ENCODE measurements at places on chromosomes 12 and 14.
A peak's percentile ranks its signal among the peaks of the same experiment; 100 is the strongest.

GRCh38 chr14:52974406-52974805 is 23.6 kb upstream of the FERMT2 start:
- no peak for DNase-seq

GRCh38 chr12:52581481-52581880 is 7.8 kb upstream of the KRT74 start:
- DNase-seq = no peak

DNA sequence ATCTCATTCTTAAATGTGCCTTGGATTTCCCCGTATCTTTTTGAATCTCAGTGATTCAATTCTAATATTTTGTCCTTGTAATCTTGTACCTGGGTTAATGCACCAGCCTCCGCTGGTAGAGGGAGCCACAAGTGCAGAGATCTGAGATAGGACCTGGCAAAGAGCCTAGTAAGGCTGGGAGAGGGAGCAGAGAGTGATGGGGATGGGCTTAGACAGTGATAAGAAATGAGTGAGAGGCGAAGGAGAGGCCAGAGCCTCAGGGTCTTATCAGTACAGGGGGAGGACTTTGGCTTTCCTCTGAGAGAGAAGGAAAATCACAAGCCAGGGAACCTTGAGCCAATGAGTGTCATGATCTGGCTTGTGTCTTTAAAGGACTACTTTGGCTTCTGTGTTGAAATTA is 30.5 kb upstream of the LMNTD1 start:
- DNase-seq = no peak

GRCh38 chr12:108565976-108566375 is 3.6 kb downstream of the ISCU start:
- DNase-seq = peak; percentile 92

GRCh38 chr12:52794479-52795331 is 1.2 kb downstream of the KRT3 start:
- DNase-seq = no peak

- DNase-seq = peak; percentile 83
Measured at GRCh38 chr12:570435-570920, 92.8 kb downstream of the NINJ2 start.

DNA sequence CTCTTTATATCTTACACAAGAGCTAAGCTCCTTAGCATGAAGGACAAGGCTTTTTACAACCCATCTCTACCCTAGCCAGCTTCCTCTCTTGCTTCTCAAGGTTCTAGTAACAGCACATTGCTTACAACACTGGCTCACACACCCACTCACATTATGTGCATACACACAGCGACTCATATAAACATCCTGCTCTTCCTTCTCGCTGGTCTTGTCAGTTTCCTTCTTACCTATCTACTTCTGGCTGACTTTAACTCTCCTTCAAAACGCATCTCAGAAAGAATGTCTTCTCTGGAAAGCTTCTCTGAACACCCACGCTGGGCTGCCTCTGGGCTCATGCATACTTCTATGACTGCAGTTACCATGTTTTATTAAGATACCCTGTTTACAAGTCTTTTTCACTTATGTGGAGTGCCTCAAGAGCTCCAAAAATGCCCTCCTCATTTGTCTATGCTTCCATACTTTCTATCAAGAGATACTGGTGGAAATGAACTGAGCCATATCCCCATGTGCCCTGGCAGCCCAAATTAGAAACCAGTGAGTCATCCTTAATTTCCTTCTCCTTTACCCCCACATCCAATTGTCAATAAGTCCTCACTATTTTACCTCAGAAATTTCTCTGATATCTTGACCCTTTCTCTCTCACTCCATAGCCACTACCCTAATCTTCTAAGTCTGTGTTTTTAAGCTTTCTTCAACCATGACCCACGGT is 126.9 kb upstream of the KRAS start:
- no peak for DNase-seq

- no peak for DNase-seq
Measured at GRCh38 chr12:69136931-69137613, 102.3 kb upstream of the CPSF6 start.

DNA sequence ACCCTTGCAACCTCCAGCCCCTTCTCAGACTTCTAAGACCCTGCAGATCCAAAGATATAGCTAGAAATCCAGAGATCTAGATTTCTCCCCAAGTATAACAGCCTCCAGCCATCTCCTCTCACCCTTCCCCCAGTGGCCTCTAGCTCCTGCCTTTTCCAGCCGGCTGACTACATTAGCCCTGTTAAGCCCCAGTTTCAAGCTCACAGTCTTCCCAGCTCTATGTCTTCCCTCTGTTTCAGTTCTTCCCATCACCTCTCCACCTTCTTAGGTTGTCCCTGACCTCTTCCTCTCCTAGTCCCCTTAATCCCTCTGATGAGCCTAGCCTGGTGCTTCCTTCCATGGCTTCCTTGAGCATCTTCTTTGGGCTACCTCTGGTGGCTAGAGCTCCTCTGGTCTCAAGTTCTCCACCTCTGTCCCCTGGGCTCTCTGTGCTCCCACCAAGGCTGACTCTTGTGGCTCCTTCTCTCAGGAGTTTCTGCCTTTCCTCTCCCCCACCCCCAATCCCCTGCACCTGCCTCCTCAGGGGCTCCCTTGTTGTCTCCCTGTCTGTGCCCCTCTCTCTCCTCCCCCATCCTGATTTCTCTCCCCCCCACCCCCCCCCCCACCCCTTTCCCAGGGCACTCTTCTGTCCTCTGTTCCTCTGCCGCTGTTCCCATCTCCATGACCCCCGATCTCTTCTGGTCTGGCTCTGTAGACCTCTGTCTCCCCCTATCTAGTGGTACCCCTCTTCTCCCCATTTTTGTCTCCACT is 816 bp upstream of the GDF11 start:
- DNase-seq = no peak

DNA sequence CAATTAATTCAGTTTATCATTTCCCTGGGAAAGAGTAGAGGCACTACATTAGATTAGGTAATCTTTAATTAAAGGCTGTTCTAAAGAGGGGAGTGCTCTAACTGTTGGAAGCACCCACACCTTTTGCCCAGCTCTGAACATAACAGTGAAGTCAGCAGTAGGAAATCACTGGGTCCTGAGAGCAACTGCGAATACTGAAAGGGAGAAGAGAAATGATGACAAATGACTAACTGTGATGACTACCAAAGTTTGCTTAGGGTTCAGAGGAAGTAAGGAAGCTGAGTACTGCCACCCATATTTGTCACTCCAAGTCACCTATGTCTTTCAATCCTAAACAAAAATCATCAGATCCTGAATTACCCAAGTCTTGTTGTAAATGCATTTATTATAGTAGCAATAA is 140.6 kb downstream of the EPS8 start:
- DNase-seq = no peak

DNA sequence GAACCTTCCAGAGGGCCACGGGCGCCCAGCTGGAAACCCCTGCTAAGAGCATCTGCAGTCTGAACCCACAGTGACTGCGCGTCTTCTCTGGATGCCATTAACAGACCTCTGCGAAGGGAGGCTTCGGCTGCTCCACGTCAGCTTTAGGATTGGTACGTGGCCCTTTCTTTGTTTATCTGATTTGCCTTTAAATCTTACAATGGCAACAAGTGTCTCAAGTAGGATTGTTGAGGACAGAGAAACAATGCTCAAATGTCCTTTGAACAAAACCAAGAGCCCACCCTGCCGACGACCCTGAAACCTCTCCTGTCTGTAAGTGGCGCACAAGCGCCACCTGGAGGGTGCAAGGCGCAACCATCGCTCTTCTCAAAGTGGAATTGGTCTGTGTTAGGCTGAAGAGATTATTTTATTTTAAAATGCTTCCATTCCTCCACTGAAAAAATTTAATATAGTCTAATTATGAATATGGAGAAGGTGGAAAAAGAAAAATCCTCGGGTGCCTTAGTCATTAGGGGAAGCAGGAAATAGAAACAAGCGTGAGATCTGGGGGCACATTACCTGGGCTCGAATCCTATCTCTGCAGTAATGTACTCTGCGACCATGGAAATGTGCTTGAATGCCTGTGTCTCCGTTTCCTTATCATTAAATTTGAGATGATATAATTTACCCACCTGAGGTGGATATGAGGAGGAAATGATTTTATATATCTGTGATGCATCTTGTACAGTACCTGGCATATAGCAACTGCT is 82.6 kb upstream of the PTPRB start:
- no peak for DNase-seq

GRCh38 chr14:32710231-32710671 is 228.4 kb upstream of the NPAS3 start:
- DNase-seq = no peak

GRCh38 chr12:49091836-49092085 is 2.8 kb downstream of the DHH start:
- DNase-seq = no peak

GRCh38 chr12:32846053-32846452 is 50.5 kb downstream of the PKP2 start:
- DNase-seq = no peak

DNA sequence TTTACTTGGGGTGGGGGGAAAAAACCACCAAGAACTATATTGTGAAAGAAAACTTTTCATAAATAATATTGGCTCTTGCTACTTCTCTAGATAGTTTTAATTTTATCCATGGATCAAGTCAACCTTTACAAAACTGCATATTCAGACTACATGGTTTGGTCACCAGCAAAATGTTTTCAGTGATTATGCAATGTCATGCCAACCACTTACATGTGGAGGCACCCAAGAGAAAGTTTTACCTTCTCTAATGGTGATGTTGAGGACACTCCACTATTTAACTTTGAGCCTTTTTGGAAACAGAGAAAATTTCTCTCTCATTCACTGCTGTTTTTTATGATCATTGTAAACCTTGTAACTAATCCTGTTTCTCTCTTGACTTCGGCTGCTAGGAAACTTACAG is 21.6 kb downstream of the PLCZ1 start:
- DNase-seq = no peak

GRCh38 chr14:72902801-72903530 is 9.1 kb upstream of the DPF3 start:
- no peak for DNase-seq

- no peak for DNase-seq
Measured at GRCh38 chr12:89709995-89710872, 1.6 kb upstream of the ATP2B1 start.

DNA sequence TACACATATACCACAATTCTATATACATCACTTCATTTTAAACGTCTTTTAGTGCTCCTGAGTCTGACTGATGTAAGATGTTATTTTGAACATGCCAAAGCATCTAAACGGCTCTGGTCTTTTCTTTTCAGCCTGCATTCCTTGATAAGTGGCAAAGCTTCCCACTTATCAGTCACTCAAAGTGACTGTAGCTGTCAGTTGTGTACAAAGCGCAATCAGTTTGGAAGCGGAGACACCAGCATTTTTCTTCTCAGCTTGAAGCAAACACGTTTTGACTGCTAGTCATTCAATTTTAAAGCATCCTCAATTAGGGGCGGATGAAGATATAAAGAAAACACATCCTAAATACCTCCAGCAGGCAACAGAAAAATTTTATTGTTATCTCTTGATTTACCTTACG is 226.8 kb downstream of the SOX5 start:
- no peak for DNase-seq

DNA sequence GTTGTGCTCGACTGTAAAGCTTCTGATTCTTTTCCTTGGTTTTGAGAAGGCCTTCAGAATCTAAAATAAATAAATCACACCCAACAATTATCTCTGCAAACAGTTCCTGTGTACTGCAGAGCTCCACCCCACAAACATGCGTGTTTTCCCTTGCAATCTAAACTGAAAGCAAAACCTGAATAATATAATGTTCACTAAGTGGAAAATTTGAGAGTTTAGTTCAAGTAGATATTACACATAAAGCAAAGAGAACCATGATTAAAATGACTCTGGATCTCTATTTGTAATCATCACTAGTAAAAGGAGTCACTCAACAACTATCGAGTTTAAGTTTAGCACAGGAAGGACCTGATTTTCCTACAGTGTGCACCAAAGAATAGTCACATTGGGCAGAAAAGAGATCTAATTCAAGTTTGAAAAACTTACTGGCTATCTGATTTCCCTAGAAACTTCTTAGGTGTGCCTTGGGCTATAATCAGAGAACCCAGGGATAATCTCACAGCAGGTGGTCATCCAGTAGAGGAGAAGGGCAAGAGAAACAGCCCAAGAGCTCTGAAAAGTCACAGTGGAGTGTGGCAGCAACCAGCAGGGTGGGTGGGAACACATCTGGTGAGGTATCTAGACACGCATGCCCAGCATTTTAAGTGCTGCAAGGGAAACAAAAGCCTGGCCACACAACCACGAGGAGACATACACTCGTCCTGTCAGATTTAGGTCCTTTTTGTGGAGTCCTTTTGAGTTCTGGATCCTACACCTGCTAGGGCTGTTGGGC is 25.4 kb downstream of the ATG14 start:
- DNase-seq = no peak

DNA sequence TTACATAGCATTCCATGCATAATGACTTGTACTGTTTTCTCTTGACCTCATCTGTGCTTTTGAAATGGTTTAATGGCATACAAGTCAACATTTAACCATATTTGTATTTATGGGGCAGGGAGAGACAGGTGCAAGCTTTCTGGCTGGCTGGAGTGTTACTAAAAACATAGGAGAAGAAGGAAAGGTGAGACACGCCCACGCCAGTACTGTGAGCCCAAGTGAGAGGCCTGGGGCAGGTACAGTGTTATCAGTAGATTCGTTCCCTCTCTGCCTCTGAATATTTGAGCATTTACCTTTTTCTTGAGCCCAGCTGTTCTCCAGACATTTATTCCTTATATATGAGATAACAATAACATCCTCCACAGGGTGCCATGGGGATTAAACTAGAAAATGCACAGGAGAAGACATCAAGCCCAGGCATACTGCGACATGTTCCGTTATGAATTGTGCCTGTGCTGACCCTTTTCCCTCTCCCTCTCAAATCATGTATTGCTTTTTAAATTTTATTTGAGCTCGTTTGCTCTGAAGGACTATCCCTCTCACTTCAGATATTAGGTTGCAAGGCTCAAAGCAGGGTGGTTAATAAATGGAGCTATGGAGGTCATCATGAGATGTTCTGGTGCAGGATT is 34.6 kb upstream of the TUBA1C start:
- DNase-seq = no peak

DNA sequence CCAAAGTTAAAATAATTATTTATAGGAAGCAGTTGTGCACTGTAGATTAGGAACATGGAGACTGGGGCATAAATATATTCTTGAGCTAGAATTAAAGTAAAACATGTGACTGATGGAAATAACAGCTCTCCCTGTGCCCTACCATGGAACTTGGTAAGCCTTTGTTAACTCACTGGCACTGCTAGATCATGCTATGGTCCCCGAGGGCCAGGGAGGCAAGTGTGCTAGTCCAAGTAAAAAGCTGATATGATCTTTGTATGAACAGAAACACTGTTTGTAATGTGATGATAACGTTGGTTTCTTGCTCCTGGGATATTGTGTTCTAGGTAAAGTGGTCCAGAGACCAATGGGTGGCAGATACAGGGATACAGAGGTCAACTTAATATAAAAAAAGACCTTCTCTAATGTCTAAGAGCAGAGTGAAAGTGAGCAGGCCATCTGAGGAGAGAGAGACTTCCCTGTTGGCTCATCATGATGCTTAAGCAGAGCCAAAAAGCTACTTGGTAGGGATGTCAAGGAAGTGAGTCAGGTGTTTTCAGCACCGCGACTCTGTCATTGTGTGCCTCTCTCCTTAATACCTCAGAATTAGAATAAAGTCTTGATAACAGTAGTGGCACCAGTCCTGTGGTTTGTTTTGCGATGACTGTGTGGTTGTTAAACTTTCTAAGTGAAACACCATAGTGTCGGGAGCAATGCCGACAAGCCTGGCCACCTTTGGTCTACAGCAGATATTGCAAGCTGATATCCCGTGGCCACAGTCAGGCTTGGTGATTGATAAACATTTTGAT is 27.6 kb downstream of the BICD1 start:
- no peak for DNase-seq

All from gastrocnemius medialis (tissue), 4 donors.